Lower leg skin (tissue), 4 donors: ENCODE measurements at places on chromosomes 7 and 10. TPM values are rescaled to one million over a fixed set of nuclear protein-coding genes. Genes with fewer than 3 reads are reported as not detected.

The MPP7 gene
- 48.2 TPM for total RNA-seq

DNA sequence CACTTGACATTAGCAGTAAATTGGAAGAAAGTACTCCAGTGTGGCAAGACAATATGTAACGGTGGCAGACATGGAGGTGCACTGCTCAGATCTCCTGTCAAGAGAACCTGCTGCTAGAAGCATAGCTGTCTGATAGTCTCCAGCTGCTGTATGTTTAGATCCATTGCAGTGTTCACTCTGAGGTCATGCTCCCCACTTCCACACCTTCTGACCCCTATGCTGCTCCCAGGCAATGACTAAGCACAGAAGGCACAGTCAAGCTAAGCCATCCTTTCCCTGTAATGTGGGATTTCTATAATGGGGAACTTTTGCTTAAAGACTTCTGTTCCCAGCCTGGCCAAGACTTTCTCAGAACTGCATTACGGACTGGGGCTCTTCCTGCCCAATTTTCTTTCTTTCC is 315.8 kb downstream of the HPSE2 start:
- no peak for DNase-seq

DNA sequence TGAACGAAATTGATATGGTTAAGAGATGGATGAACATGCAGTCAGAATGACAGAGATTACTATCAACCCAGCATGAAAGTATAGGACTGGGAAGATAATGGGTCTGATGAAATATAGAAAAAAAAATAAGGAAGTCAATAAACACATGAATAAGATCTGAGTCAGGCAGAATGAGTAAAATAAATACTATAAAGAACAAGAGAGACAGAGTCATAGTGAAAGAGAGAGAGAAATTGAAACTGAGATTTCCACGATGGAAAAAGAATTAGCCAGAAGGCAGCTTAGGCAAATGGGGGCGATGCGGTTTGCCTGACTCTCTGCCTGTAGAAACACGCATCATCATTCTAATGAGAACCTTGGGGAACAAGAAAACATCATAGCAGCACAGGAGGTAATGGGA is 26.6 kb downstream of the SEMA3D start:
- no peak for DNase-seq

The PLXDC2 gene
- total RNA-seq: 113 TPM

DNA sequence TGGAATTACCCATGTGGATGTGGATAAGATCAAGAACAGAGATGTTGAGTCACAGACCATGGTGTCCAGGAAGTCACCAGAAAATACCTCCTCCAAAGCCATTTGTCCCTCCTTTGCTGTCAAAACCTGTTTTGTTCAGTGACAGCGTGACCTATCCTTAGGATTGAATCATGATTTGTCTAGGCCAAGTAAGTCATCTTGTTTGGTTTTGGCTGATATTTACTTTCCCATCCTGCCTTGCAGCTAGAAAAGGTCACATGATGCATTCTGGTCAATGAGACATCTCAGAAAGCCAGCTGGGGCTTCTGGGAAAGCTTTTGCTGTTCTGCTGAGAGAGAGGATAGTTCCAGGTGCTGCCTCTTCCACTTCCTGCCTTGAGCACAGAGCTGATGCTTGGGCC is 225.3 kb upstream of the ZMIZ1 start:
- DNase-seq: no peak

The ELMO1 gene
- total RNA-seq: 18.4 TPM
